ENCODE measurements at places on chromosomes 12 and 14.

- DNase-seq = no peak
Measured at GRCh38 chr14:75429562-75429961, 1.7 kb downstream of the JDP2 start.

GRCh38 chr14:26304056-26304455, 293.8 kb downstream of the NOVA1 start:
- no peak for DNase-seq

DNA sequence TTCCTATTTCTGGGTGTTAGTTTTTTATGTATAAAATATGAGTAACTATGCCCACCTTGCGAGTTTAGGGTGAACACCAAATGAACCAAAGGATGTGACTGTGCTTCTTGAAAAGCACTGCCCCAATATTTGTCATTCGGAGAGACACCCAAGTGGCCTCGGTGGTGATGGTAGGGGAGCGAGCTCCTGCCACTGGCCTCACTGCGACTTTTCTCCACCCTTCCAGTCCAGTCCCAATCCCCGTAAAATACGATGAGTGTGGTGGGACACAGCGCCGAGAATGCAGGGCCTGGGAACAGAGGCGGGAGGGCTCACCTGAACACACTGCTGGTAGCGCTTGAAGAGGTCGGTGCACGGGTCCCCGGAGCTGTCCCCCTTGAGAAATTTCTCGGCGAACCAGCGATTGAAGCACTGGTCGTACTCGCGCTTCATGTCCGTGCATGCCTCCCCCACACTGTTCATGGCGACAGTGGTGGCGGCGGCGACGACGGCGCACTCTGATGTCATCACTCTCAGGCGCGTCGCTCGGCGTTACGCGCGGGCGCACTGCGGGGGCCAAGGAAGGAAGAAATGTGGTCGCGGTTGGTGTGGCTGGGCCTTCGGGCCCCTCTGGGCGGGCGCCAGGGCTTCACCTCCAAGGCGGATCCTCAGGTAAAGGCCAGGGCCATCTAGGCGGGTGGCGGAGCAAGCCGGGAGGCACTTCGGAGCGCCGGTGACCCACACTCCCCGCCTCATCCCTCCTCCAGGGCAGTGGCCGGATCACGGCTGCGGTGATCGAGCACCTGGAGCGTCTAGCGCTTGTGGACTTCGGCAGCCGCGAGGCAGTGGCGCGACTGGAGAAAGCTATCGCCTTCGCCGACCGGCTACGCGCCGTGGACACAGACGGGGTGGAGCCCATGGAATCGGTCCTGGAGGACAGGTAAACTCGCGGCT, at the start of the genes GATC and TRIAP1:
TSS of gene GATC (plus strand) at position 534 of the 933 bp plus-strand sequence. CDS start at position 571, 37 bp downstream.
TSS of gene TRIAP1 (minus strand) at position 474 of the 933 bp plus-strand sequence. CDS start at position 462, 12 bp downstream.
- peak; percentile 87 for DNase-seq

- no peak for DNase-seq
Measured at GRCh38 chr12:74598819-74599218, 61.2 kb downstream of the ATXN7L3B start.

DNA sequence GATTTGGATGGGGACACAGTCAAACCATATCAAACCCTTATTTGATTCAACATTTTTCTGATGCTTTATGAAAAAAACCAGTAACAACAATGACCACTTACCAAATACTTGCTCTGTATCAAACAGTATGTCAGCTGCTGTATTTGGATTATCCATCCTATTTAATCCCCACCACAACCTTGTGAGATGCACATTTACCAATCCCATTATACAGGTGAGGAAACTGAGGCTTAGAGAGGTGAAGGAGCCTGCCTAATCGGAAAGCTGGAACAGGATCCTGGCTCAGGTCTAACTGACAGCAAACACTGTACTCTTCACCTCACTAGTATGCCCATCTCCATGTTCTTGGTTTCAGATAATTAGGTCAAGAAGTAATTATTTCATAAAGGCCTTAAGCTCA, 13.8 kb downstream of the CHST11 start:
- no peak for DNase-seq

DNA sequence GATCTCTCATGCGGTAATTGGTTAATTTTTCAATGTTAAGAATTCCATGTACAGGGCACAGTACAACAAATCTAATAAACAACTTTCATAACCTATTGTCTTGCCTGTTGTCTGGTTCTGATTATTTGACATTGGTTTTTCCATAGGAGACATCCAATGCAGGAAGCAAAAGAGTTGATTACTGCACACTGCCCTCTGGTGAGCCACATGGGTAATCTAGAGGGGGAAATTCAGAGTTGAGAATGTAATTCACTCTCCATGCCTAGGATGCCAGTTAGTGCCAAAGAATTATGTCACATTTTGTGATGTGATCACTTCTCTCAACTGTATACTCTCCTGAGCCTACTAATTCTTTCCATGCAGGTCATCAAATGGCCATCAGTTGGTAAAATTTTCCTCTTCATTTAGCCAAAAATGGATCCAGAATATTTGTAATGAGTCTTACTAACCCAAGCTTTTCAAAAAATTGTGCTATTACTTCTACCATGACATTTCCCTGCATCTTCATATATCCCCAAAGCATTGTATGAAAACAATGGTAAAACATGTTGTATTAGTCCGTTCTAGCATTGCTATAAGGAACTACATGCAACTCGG, 17.7 kb upstream of the CCDC91 start:
- no peak for DNase-seq

DNA sequence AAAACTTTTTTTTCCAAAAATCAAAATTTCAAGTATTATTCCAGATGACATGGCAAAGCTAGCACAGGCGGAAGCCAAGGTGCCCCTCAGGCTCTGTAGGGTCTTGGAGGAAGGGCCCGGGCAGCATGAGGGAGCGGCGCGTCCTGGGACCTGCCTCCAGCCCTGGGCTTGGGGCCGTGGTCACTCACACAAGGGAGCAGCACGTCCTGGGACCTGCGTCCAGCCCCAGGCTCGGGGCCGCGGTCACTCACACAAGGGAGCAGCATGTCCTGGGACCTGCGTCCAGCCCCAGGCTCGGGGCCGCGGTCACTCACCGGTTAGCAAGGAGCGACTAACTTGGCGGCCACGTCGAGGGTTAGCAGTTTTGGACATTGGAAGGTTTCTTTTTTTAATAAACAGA, 11.9 kb upstream of the GOLGA3 start:
- no peak for DNase-seq

DNA sequence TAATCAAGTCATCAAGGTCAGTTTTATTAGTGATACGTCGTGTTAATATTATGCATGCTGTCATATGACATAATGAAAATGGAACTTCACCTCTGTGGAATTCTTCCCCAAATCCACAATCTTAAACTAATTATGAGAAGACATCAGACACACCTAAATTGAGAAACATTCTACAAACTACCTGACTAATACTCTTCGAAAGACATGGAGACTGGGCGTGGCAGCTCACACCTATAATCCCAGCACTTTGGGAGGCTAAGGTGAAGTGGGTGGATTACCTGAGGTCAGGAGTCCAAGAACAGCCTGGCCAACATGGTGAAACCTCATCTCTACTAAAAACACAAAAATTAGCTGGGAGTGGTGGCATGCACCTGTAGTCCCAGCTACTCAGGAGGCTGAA, 33.3 kb upstream of the KRAS start:
- no peak for DNase-seq

- DNase-seq = no peak
Measured at GRCh38 chr14:104229534-104230055, 91.2 kb downstream of the KIF26A start.

GRCh38 chr12:47120736-47121135, 41.0 kb upstream of the AMIGO2 start:
- no peak for DNase-seq

GRCh38 chr12:41433460-41433859, 245.3 kb downstream of the PDZRN4 start:
- no peak for DNase-seq

DNA sequence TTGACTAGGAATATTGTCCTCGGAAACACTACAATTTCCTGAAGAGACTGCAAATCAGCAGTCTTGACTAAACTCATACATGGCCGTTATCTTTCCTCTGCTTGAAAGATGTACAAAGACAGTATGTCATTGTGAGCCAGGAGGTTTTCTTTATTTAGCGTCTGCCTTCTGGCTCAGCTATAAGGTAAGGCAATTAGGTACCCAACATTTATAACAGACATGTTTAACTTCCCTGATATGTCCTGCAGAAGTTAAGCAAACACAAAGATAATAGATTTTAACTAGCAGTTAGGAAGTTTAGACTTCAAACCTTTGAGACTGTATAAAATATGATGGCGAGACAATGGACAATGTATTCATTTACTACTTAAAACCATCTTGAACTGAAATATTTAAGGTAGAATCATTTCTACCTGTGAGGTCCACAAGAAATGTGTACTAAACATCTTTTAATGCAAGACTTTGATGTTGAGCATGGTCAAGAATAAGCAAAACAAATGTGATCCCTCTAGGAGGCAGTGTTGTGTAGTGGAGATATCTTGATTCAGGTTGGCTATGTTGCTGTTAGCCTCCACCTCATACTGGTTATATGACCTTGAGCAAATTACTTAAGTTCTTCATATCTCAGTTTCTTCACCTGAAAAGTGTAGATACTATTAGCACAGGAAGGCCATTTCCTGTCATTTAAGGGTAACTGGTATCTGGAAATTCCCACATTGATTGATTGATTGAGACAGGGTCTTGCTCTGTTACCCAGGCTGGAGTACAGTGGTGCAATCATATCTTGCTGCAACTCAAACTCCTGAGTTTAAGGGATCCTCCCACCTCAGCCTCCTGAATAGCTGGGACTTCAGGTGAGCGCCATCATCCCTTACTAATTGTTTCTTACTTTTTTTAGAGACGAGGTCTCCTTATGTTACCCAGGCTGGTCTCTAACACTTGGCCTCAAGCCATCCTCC, 96.3 kb upstream of the EEA1 start:
- no peak for DNase-seq

DNA sequence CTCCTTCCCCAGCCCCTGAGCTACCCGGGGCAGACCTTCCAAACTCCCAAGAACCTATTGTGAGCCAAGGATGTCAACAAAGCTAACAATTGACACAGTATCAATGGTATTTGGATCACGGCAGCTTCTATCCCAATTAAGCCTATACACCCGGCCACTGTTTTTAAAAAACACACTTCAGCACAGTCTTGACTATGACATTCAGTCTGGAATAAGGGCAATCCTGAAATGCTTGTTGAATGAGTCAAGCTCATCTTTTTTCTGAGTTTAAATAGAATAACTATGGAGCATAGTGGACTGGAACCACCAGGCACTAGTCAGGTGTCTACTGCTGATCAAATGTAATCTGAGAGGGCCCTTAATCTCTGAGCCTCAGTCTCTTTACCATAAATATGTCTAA, 5.7 kb downstream of the DENND5B start:
- DNase-seq = no peak

- no peak for DNase-seq
Measured at GRCh38 chr14:49986343-49987014, 93.6 kb downstream of the ARF6 start.

DNA sequence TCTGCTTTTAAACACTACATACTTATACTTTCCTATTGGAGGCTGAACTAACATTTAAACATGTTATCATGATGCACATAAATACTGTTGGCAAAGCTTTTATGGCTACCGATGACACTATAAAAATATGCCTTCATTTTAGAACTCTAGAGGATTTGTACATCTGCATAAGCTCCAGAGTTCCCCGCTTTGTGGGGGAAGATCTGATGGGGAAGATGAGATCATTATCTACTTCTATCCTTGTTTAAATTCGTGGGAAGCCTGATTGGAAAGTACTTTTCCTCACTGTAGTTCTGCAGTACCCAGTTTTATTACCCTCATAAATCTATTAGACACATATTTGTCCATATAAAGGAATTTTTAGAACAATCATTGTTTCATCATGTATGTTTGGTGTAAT, 299.6 kb upstream of the ATP2B1 start:
- DNase-seq = no peak

GRCh38 chr14:26621364-26621763, 23.5 kb upstream of the NOVA1 start:
- no peak for DNase-seq

- DNase-seq = no peak
Measured at GRCh38 chr14:65854215-65854614, 441.7 kb downstream of the FUT8 start.

DNA sequence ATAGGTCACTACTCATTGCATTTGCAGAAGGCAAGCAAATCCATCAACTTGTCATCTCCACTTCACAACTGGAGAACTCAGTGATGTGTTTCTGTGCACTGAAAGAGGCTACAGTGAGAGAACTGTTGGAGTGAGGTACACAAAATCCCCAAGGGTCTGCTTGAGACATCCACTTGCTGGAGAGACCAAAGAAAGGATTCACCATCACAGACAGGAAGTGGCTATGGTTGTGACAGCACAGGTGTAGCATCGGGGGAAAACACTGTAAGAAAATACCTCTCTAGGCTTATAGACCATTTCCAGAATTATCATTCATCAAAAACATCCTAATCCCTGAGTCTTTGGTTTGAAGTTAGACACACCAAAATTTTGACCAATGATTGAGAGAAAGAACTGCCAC, 201.3 kb upstream of the OR4E1 start:
- no peak for DNase-seq

GRCh38 chr14:89486961-89487360, 69.9 kb upstream of the FOXN3 start:
- DNase-seq = no peak

GRCh38 chr12:30482650-30483049, 213.0 kb downstream of the IPO8 start:
- DNase-seq = no peak

DNA sequence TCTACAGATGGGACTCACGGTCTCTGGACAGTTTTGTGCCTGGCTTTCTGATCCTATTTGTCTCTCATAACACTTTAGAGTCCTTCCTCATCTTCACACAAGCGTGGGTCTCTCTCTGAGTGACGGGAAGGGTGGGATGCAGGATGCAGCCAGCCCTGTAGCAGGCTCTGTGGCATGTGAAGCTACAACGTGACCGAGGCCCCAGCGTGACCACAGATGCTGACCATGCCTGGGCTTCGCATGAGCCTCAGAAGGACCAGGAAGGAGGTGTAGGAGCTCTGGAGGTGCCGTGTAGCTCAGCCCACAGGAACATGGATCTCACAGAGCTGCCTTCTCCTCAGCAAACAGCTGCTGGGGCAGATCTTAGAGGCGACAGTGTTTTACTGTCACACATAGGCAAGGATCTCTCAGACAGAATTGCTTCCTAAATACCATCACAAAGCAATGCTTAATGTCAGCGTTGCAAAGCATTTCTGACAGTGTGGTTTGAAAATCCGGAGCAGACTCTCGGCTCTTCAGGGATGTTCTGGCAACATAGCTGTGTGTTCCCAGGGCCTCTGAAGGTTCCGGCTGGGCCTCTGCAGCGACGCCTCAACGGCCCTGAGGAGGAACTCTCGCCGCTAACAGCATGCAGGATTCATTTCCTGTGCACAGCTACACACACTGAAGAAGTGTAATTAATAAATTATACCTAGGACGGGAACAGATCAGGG, 21.9 kb downstream of the ANKLE2 start:
- no peak for DNase-seq

DNA sequence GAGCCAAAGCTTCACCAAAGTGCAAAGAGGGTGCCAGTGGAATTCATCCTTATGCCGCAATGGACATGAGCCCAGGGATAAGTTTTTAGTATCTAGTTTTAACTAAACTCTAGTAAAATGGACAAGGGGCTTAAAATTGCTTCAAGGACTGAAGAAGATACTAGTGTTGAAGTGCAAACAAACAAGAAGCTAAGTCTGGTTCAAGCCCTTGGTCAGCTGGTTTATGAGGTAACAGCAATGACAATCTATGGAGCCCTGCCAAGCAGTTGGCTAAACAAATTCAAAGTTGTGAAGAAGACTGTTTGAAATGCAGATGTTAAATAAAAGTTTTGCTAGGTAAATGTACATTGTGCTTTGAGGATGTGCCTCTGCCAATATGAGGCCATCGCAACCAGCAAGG, 209.4 kb downstream of the KTN1 start:
- DNase-seq = no peak
